NCI-H2081 (cell line): ENCODE measurements at places on chromosomes 5 and 9.

- DNase-seq, result no peak
These were observed 54.6 kb downstream of the NLN start for GRCh38 chr5:65776441-65777141.

DNA sequence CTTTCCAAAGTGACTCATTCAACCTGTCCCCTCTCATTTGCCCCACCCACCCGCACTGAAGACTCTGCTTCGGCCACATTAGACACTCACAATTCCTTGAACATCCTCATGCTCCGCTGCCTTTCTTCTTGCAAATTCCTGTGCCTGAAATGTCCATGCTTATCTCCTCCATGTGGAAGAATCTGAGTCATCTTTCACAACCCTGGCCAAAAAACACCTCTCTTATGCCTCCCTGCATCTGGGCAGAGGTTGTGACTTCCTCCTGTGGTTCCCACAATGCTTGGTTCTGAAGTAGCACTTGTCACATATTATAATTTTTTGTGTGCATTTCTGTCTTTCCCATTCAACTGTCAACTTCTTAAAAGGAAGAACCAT is 238.6 kb downstream of the ENC1 start:
- no peak for DNase-seq

DNA sequence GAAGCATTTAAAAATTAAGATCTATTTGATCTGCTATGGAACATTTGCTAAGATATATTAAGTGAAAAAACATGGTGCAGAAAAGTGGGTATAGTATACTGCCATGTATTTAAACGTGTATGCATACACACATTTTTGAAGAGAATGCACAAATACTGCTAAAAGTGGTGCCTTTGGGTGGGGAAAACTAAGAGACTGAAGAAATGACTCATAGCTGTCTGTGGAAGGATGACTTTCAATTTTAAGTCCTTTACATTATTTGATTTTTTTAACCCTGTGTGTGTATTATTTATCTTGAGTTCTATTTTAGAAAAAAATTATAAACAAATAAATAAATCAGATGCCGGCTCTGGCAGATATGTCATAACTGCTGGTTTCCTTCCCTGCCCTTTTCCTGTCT is 120.7 kb upstream of the SLIT3 start:
- no peak for DNase-seq

GRCh38 chr5:32981061-32981460 is 269.9 kb downstream of the NPR3 start:
- no peak for DNase-seq

DNA sequence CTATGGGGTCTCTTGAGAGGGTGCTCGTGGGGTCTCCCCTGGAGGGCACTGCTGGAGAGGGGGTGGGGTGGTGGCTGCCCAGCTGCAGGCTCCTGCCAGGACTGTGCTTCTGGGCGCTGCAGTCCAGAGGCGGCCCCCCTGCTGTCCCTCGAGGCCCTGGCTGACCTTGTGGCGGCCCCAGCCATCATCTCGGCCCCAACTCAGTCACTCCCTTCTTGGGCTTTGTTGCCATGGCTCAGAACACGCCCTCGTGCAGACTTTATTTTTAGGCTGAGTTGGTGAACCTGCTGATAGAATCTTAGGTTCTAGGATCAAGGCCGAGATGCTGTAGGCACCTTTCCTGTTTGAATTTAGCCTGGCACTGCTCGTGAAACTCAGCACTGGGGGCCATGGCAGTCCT is 22.8 kb downstream of the FBXW5 start:
- DNase-seq, result no peak

GRCh38 chr5:138966236-138966985 is 91.3 kb upstream of the LRRTM2 start:
- DNase-seq, result no peak

- no peak for DNase-seq
These were observed 75.4 kb upstream of the SELENOP start for GRCh38 chr5:42887097-42887496.
